ENCODE measurements at places on chromosomes 7 and 10.

- no peak for DNase-seq
Observed at GRCh38 chr10:110704070-110704469, 59.9 kb downstream of the RBM20 start.

GRCh38 chr10:9635691-9636090, 1382.0 kb upstream of the CELF2 start:
- no peak for DNase-seq

DNA sequence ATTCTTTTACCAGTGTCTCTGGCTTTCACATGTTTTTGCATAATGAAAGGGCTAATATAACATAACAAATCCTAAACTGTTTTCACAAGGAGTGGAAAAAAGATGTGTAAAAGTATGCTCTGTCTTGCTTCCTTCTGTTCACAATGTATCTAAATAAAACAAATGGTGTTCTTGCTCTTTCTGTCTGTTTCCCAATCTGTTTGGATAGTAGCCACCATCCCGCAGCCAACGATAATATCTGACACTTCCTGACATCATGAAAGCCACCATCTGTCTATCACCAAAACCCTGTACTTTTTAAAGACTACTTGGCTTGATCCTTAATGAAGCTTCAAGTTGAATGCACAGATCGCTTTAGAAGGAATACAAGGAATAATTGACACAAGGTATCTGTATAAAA, 246.2 kb downstream of the ETV1 start:
- peak; percentile 7 for DNase-seq

DNA sequence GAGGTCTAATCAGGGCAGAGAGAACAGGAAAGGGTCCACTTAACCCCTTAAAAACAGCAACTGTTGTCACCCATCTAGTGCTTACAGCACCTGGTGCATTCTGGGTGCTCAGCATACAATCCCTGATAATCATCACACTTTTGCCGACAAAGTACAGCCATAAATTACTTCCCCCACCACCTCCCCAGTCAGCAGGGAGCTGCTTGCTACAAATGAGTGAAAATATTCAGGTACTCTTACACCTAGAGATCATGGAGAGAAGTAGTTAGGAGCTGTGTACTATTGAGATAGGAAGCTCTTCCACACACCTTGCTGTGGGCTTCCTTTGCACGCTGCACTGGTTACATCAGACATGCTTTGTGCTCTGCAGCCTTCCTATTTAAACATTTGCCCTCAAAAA, 723.5 kb upstream of the GALNT17 start:
- DNase-seq: no peak

- no peak for DNase-seq
Observed at GRCh38 chr7:151010307-151011096, 13.8 kb downstream of the ATG9B start.

- DNase-seq: no peak
Observed at GRCh38 chr10:132957131-132957530, 14.8 kb upstream of the CFAP46 start.

- no peak for DNase-seq
Observed at GRCh38 chr7:139595806-139596205, 72.3 kb downstream of the CLEC2L start.

DNA sequence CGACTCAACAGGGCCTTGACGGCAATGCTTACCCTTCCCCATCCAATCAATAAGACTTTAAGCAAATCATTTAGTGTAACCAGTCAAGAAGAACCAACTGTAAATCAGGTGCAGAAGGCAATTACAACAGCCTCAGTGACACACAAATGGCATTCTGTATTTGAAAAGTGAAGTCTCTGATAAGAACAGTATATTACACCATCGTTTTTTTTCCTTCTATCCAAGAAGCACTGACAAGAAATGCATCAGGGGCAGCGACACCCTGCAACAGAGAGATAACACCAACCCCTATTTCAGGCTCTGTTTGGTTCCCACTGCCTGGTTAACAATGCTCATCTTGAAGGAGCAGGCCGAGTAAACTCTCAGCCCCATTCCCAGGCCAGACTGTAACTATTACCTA, 204.0 kb upstream of the AOAH start:
- no peak for DNase-seq
